ENCODE measurements at places on chromosomes 6 and 20. TPM values are rescaled to one million over a fixed set of nuclear protein-coding genes. Genes with fewer than 3 reads are reported as not detected.

DNA sequence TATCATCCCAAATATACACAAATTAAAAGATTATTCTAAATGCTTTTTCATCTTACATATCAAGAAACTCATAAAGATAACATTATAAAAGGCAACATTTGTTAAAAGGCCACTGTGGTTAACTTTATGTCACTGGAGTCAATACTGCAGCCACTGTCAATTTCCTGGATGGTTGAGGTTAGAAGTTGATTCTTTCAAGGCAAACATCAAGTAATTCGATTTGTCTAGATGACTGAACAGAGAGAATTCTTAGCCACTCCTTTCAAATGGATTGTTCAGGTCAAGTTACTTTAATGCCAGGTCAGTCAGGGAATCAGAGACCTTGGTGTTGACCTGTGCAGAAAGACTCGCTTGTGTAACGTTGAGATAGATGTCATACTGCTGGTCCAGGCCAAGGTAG, 44.4 kb upstream of the SIM1 start:
- DNase-seq = no peak

DNA sequence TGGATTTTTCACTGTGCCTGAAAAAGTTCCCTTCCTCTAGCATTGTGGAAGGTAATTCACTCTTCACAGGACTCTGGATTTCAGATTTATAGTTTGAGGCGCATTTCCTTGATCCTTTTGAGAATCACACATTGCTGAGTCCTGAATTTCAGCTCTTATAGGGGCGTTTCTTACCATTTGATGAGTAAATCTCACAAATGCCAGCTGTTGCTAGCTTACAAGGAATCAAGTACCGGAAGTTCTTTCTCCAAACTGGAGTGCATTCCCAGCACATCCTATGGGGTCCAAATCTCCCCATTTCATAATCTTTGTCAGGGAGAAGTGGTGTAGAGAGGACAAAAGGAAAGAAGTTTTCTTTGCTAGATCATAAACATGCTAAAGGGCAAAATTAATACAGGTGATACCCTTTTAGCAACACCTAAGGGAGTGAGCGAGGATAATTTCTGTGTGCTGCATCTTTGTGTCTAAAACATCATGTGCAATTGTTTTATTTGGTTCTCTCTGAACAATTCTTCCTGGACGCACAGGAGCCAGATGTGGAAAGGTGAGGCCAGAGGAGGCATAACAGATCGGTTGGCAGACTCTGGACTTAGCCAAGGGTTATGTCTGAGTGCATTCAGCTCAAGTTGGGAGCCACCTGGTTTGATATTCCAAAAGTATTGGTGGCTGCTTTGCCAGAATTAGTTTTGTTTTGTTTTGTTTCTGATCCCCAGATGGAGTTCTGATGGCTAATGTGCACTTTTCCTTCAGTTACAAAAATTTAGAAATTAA, 37.4 kb upstream of the EYA2 start:
- no peak for DNase-seq

GRCh38 chr6:81802356-81802755, 49.9 kb upstream of the TENT5A start:
- no peak for DNase-seq

DNA sequence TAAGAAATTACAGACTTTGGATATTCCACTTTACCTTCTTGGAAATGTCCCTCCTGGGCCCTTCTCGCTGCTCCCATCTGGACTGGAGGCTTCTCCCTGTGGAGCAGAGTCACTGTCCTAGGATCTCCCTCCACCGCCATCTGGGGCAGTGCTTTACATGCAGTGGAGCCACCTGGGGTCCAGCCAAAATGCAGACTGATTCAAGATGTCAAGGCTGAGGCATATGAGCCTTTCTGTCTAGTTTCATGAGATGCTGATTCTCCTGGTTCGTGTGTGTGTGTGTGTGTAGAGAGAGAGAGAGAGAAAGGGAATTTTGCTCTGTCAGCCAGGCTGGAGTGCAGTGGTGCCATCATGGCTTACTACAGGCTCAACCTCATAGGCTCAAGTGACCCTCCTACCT, 14.9 kb downstream of the MICA start:
- DNase-seq = no peak

DNA sequence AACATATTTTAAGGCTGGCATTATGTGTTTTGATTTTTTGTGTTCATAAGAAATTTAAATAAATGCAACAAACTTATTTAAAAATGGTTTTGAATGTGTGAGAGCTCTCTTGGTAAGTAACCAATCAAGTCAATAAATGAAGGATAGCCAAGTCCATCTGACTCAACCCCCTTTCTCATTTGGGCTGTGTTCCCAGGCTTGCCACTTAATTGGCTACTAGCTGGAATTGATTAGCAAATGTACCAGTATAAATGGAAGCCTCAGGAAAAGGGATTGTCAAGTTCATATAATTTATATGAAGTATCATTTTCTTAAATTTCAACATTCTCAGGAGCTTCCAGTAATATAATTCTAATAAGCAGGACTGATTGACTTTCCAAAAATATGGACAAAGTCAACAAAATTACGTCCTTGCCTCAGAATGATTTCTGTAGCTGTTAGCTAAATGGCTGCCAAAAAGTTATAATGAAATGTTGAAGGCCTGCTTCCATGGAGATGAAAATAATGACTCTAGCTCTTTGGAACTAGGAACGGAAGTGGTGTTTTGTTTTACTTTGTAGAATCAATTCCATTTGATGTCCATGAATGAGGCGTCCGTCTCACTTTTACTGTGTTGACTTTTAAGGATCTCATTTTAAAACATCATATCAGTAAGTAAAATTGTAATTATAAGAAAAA, 614.9 kb downstream of the CDH26 start:
- DNase-seq = no peak

DCDC2 gene
- 4.3 TPM for total RNA-seq

DNA sequence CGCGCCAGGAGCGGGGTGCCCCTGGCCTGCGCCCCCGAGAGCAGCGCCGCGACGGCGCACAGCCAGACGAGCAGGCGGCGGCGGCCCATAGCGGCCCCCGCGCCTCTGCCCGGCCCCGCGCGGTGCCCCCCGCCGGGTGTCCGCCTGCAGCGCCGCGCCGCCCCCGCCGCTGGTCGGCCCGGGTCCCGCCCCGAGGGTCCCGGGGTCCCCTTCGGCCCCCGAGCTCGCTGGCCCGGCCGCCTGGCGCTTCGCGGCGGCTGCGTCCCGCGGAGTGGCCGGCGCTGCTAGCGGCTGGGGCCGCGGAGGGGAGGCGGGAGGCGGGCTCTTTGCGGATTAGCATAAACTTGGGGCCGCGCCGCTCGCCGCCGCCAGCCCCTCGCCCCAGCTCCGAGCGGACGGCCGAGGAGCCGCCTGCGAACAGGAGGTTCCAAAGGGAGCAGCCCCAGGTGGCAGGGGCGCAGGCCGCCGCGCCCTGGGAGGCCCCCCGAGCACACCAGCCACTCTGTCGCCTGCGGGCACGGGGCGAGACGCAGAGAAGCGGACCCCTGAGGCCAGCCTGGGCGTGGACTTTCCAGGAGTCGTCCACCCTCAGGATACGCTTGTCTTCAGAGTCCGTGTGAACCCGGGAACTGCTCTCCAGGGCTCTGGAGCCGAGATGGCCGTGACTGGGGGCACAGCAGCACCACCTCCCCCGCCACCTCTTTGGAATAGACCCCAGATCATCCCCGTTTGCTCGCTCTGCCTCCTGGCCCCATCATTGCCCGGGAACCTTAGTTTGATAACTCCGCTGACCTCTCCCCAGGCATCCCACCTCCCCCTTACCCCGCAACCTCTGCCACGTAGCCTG, at the start of gene EMILIN3:
EMILIN3 (minus strand) TSS at position 273 of the 847 bp plus-strand sequence; CDS start at position 89, 184 bp downstream.
- no peak for DNase-seq

TBX18 gene
- total RNA-seq = 68.1 TPM

DNA sequence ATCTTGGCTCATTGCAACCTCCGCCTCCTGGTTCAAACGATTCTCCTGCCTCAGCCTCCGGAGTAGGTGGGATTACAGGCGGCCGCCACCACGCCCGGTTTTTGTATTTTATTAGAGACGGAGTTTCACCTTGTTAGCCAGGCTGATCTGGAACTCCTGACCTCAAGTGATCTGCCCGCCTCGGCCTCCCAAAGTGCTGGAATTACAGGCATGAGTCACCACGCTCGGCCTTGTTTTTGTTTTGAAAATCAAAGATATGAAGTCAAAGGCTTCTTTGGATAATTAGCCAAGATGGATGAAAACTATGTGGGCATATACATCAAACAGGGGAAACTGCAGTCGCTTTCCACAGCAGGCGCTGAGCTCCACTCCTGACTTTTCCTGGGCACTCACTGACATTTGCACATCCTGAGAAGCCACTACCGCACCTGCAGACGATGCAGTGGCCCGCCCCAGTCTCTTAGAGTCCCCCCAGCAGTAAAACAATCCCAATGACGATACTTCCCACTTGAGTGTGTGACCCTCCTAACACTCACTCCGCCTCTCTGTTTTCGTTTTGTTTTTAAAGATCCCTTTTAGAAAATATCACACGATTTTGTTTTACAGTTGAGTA, 44.1 kb downstream of the GJA1 start:
- no peak for DNase-seq

DNA sequence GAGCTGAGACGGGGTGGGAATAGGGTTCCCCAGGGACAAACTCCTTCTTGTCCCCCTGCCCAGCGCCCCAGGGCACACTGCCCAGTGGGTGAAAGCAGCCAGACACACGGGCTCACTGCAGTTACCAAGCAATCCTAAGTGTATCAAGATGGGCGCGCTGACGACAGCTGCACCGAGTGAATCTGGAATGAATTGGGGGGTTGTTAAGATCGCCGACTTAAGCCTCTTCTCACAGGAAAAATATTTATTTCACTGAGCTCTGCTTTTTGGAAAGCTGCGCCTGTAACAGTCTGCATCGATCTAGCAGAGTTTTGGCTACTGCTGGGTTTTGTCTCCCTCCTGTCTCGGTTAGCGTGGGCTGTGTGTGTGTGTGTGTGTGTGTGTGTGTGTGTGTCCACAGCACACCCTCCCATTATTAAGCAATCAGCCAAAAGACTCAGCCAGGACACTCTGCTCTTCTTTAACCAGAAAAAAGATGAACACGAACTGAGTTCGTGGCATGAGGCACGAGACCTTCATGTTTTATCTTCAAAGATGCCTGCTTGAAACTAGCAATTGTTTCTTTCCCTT, 35.9 kb downstream of the RIPOR3 start:
- peak; percentile 85 for DNase-seq

- DNase-seq = no peak
Observed at GRCh38 chr20:9300080-9300479, 214.3 kb upstream of the LAMP5 start.

CAPN11 gene
- 0.53 TPM for total RNA-seq

DNA sequence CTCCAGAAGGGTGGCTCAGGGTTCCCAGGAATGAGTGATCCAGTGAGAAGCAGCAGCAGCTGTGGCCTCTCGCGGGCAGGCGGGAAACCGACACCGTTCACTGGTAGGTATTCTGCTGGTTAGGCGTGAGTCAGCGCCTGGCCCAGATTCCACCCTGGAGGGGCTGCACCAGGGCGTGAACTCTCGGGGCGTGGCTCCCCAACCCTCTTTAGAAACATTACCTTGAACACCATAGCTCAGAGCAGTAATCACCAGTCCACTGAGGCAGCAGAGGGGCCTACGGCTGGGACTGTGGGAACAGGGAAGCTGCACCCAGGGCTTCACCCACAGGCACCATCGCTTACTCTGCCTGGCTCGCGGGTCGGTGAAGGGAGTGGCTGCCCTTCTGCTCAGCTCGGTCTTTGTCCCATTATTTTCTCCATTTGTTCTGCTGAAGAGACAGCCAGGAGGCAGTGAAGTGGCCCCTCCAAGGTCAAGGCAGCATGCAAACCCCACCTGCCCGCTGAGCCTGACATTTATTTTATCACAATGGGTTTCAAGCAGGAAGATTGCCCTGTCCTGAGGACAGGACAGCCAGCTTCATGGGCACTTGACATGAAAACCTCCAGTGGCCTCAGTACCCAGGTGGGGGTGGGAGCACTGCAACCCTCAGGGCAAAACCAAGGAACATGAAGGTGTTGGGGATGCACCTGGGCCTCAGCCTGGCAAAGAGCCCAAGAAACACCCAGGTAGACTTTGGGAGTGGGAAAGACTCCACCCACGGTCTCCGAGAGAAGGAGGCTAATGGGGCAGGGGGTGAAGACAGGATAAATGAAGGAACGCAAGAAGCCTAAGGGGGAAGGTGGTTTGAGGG, 51.0 kb upstream of the CD93 start:
- DNase-seq = no peak

DNA sequence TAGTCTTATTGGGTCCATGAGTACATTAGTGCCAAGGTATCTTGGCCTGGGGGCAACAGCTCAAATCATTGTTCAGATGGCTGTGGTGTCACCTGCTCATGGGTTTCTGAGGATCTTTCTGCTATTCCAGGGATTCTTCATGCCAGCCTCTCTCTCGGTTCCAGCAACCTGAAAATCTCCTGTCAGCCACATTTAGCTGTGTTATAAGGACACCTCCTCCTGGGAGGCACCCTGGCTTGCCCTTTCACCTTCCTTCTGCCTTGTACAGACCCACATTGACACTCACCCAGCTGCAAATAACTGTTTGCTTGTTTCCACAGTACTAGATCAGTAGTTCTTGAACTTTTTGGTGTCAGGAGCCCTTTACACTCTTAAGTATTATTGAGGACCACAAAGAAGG, 159.9 kb downstream of the GRM4 start:
- DNase-seq = no peak

PSORS1C2 gene
- total RNA-seq = not detected

DNA sequence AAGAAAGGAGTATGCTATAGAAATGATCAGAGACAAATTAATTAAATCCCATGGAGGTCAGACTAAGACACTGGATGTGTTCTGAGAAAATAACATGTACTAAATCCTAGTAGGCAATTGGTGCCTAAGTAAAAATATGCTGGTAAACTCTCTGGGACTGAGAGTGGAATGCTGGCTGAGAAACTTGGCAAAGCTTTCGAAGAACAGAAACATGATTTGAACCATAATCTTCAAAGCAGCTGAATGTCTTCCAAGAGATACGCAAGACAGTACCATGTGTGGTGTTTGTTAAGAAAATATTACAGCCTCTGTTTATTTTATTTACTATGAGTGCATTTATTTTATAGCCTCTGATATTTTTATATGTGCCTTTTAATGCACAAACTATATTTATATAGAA, 55.2 kb downstream of the EFHC1 start:
- DNase-seq = no peak

DNA sequence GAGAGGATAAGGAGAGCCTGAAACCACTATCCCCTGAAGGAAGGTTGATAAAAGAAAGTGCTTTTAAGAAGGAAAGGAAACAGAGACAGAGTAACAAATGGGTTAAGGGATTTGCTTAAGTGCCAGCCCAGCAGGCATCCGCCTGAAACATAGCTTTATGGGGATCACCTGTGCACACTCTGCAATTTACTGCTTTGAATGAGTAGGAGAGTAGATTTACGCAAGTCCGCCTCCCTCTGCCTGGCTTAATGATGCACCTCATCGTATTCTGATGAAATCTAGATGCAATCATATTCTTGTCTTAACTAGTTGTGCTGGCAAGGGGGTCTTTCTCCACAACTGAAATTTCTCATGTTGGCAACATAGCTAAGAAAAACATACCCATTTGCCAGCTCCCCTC, 101.1 kb upstream of the ID4 start:
- no peak for DNase-seq

GRCh38 chr6:35141007-35141655, at the start of gene TCP11:
Gene TCP11 (minus strand): TSS chr6:35141339. CDS start chr6:35140870, 469 bp downstream.
- DNase-seq = no peak

All from urinary bladder (tissue), 4 donors.